ENCODE measurements at places on chromosomes 3 and 15.

GRCh38 chr15:48001393-48002039 is 119.3 kb upstream of the SLC24A5 start:
- DNase-seq: no peak

GRCh38 chr15:45205192-45205591 is 17.4 kb upstream of the SHF start:
- DNase-seq: peak; percentile 39

DNA sequence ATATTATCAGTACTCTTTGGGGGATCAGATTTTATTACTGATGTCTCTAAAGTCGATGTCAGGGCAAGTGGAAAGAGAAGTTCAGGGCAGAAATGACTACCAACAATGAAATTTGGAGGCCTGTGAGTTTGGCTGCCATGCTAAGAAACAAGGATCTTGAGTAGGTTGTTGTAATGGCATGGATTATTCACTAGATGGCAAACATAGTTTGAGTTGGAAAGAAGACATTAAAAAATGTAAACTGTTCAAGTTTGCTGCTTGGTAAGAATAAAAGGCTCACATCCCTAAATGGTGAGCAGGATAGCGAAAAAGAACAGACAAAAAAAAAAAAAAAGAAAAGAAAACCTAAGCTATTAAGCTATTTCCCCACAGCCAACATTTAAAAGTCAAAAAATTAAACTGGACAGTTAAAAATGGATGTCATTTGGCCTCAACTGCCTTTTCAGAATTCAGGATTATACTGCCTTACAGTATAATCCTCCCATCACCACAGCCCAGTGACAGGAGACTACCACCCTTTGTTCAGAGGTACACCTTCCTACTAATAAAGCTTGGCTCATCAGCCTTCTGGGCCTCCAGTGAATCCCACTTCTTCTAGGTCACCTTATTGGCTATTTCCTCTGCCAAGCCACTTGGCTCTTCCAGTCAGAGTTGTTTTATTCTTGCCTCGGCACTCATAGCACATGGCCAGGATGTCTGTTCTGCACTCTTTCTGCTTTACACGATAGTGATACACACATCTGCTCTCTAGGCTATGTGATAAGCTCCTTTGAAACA is 163.7 kb downstream of the PLD1 start:
- no peak for DNase-seq

DNA sequence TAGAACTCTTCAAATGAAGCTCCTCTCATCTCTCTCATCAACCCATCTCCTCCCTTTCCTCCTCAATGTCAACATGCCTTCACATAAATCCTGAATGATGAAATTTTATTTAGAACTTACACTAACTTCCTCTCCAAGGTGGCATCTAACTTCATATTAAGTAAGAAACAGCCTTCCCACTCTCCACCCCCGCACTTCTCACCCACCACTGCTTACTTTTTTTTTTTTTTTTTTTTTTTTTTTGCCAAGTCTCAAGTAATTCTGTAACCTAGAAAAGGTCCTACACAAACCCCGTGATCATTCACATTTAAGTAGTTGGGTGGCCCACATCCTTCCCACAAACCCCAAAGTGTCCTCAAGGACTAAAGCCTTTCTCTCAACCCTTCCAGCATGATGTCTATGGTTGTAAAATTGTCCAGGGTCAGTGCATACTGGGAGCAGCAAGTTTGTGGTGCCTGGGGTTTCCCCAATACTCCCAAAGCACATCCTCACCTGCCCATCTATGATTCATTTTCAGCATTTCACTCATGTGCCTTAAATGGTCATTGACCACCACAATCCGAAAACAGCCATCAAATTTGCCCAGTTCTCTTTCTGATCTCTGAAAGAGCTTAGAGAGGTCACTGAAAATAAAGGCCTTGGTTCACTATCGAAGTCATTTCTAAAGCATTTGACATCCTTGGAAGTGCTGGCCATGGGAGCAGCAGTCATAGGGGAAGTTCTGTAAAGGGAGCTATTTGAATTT is 47.2 kb downstream of the CD86 start:
- DNase-seq: no peak

DNA sequence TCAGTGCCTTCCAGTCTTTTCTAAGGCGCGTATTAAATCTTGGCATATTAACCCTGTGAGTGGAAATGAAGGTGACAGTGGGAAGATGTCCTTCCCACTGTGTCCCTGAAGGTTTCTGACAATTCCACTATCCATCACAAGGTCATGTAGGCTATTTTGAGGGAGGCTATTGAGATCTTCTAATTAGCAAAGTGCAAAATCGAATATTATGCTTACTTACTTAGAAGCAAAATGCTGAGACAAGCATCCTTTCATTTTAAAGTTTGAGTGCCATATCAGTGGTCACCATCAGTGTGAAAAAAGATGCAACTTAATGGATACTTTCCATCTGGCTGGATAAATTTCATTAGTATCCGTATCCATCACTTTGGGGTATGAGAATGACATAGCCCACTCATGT is 77.6 kb downstream of the COL6A5 start:
- no peak for DNase-seq

GRCh38 chr3:46078712-46079400 is 51.6 kb upstream of the XCR1 start:
- peak; percentile 74 for DNase-seq

DNA sequence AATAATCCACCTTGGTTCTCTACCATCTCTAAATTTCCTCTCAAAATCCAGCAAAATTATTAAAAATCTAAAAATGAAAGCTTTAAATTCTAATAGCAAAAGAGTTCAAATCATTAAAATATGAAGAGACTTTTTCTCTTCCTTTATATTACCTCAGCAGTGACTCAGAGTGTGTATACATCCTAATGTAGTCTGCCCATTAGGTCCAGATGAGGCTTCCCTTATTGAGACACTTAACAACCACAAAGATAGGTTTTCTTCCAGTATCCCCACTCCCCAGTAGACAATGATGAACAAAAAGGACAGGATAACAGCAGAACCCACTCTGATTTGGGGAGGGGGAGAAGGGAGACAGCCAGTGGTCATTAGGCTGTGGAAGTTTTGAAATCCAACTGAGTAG is 61.5 kb upstream of the DCBLD2 start:
- no peak for DNase-seq

DNA sequence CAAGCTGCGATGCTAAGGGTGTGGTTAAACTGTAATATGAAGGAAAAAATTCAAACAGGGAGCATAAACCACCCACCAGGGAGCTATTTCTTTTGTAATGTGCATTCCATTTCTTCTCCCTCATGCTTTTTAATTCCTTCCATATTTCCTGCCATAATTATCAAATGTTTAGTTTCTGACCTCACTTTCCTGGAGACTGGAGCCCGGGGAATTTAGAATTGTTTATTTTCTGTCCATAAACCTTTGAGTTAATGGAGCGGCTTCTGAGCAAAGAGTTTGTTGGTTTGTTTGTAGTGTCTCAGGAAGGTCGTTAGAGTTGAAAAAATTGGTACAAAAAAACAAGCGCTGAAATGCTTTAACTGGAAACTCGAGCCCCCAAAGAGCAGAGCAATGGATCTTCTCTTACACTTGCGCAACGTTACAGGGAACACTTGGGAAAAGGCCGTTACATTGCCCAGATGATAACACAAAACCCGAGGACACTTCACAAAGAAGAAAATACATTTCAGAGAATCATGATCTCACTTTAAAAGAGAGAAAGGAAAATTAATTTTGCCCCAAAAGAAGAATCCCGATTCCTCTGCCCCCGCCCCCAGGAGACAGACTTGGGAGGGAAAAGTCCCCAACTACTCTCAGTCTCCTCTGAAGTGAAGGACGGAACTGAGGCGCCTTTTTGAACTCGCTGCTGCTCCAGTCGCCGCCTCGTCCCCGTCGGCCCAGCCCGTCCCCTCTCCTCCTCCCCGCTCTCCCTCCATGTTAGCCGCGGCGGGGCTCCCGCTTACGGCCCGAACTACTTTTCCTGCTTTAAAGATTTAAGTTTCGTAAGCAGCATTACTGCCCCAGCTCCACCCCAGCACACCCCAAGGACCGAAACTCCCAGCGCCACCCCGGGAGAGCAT is 842 bp downstream of the FSTL1 start:
- no peak for DNase-seq

DNA sequence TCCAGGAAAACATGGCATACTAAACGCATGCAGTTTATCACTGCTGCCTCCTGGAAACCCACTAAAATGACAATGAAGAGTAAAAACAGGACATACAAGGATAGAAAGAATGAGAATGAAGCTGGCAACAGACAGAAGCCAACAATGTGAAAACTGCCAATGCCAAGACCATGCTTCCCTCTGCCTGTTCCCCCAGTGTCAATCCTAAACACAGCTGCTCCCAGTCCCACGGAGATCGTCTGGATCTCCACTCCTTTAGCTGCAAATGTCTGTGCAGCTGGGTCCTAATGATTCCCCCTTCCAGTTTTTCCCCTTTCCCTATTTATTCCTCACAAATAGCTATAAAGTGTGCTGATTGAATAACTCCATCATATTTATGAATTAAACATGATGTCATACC is 16.1 kb downstream of the LEO1 start:
- no peak for DNase-seq

- no peak for DNase-seq
These were observed 223.8 kb downstream of the ADAMTS9 start for GRCh38 chr3:64463981-64464380.

DNA sequence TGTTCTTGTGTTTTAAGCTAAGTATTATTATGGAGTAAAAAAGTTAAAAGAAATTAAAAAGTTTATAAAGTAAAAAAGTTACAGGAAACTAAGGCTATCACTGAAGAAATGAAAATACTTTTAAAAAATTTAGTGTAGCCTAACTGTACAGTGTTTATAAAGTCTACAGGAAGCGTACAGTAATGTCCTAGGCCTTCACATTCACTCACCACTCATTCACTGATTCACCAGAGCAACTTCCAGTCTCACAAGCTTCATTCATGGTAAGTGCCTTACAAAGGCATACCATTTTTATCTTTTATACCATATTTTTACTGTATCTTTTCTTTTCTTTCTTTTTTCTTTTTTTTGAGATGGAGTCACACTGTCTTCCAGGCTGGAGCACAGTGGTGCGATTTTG is 40.7 kb upstream of the SCN5A start:
- no peak for DNase-seq

DNA sequence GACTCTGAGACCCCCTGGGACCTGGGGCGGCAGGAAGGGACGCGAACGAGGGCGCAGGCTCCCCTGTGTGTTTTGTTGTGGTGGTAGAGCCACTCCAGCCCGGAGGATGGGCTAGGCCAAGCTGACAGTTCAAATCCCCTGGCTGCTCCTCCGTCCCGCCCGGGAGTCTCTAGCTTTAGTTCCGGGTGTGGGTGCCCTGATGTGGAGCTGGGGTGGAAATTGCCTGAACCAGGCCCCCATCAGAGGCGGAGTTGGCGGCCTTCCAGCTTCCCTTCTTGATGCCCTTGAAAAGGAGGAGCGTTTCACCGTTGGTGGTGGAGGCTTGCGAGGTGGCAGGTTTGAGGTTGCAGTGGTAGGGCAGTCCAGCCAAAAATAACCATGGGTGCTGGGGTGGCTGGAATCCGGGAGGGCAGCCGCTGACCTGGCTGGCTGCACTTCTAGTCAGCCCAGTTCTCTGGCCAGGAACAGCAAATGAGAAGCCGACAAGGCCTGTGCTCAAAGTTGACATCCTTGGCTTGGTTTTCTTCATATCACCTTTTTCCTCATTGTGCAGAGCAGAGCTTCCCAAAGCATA is 817 bp downstream of the CLK3 start:
- peak; percentile 48 for DNase-seq

DNA sequence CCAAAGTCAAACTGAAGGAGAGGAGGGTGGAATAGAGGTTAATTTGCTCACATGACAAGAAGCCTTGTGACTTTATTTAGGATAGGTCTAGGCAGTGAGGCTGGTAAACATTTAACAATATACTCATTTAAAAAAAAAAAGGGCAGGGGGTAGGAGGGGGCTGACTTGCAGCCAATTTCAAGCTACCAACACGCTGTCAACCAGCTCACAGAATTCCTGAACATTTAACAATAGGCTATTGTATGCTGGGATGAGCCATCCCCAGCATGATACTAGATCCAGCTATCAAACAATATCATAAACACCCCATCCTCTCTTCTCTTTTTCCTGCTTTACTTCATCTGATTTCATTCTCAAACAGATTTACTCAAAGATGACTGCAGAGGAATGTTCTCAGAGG is 1096.3 kb upstream of the CFAP20DC start:
- DNase-seq: no peak

GRCh38 chr15:72491768-72492167 is 17.6 kb downstream of the ARIH1 start:
- DNase-seq: no peak

GRCh38 chr15:80526556-80527340 is 122.6 kb downstream of the ARNT2 start:
- no peak for DNase-seq

DNA sequence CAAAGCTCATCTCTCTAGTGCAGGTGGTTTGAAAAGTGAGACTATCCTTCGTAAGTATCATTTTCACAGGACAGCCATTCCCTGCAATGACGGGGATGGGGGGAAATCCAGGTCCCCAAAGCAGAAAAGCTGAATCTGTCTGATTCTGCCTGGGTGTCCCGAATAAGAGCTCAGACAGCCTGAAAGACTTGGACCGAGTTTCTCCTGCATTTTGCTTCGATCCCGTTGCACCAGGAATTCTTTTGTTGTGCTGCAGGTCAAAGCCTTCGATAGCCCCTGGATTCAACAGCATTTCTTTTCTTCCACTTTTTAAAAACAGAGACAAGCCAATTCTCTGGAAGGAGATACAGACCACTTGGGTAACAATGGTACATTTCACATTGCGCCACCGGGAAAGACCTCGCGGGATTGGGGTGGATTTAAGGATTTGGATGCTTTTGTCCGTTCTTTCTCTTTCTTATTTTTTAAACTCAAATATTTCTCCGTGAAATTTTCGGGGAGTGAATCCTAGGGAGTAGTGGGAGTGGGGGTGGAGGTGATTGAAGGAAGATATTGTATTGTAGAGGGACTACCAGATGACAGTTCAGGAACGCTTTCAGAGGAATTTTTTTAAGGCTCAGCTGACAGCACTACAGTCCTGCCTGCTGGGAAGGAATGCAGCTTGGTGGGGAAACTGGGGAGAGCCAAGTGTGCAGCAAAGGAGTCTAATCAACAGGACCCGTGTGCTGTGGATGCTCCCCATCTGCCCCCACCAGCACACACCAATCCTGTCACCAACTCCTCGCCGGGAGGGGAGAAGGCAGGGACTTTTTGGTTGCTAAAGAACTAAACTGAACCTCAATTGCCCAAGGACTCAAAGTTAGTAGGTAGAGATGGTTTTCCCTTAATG is 2.6 kb downstream of the SLITRK3 start:
- no peak for DNase-seq

GRCh38 chr15:84862214-84862975 is 22.1 kb upstream of the SLC28A1 start:
- no peak for DNase-seq

- DNase-seq: no peak
These were observed 516.6 kb downstream of the CADM2 start for GRCh38 chr3:85475346-85475745.

DNA sequence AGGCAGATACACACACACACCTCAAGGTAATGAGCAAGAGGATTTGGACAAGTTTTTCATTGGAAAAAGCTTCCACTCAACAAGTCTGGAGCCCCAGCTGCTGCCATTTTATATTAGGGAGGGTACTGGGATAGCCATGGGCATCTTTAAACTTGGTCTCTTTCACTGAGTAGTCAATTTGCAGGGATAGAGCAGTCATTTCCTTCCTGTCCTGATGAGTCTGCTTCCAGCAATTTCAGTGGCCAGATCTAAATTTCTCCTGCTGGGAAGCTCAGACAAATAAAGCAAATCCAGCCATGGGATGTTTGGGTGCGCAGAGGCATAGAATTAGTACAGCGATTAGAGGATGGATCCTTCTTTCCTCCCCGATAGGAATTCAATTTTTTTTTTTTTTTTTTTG is 874 bp upstream of the ERC2 start:
- no peak for DNase-seq
